ENCODE measurements at places on chromosomes 7 and 10. TPM values are rescaled to one million over a fixed set of nuclear protein-coding genes. Genes with fewer than 3 reads are reported as not detected.
A peak's percentile ranks its signal among the peaks of the same experiment; 100 is the strongest.

GRCh38 chr7:584122-584465, 64.4 kb upstream of the PDGFA start:
- DNase-seq: no peak

DNA sequence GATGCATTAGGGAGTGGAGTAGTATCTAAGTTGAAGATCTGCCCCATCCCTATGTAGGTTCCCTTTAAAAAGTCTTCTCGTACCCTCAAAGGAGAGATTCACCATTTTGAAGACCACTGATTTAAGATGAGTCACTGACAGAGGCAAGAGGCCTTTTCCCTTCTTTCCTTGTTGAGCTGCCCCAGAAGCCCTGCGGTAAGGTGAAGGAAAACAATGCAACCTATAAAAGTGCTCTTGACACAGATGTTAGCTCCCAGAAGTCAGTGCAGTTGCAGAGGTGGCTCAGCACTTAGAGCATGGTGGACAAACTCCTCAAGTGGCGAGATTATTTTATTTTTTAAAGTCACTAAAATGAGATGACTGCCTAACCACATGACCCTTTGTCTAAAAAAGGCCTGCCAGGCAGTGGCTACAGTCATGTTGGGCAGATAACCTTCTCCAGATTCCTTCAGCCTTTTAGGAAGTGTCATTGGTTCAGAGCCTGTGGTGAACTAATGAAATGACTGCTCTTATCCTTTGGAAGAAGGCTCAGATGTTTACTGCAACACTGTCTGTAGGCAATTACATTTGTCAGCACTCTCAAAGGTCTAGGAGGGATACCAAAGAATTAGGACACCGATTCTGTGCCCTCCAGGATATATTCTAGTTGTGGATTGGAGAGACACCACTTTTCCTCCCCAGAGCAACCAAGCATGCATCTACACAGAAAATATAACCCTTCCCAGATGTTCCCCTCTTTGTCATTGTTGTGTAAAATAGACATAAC, 88.7 kb downstream of the ARID5B start:
- DNase-seq: no peak

DNA sequence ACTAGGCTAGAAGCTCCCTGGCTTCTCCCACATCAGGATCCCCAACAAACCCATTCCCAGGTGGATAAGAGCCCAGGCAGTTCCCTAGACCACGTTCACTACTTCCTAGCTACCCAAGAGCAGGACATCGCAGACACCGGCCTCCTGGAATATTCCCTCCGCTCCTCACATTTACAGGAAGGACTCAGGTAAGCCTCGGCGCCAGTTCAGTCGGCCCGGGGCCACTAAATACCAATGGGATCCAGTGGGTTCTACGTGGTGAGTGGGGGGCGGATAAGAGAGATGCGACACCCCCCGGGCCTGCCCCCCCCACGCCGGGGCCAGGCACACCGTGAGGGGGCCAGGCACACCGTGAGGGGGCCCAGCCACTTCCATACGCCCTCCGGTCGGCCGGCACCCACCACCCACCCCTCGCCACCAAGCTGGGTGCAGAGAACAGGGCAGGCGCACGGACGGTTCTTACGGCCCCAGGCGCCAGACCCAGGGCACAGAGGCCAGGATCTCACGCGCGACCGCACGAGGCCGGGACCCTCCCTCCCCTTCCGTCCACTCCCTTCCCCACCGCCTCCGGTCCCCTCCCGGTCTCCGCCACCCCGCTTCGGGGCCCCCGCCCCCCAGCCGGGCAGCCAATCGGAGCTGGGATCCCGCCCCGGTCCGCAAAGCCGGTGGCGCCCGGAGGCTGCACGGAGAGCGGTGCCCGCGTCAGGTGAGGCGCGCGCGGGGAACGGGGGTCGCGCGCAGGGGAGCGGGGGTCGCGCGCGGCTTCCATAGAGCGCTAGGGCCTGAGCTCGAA, at the start of gene BLVRA:
TSS of gene BLVRA (plus strand) at position 652 of the 793 bp plus-strand sequence. CDS start 12,479 bp downstream, outside the sequence.
- peak; percentile 54 for DNase-seq

- no peak for DNase-seq
Measured at GRCh38 chr10:104170610-104171254, 48.8 kb downstream of the SFR1 start.

DNA sequence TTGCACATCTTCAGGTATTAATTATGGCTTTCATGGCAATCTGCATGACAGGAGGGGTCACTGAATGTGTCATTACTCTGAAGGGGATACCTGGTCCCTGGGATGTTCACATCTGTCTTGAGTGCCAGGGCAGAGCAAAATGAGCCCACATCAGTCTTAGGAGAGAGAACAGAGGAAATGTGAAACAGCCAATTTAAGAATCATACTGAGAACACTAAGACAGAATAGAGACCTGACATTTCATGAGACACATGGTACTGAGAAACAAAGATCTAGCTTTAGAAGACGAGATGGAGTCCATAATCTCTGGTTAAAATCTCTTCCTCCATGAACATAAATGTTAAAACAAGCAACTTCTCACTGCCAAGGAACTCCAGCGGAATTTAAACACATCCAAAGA, 34.1 kb upstream of the FZD1 start:
- no peak for DNase-seq

DNA sequence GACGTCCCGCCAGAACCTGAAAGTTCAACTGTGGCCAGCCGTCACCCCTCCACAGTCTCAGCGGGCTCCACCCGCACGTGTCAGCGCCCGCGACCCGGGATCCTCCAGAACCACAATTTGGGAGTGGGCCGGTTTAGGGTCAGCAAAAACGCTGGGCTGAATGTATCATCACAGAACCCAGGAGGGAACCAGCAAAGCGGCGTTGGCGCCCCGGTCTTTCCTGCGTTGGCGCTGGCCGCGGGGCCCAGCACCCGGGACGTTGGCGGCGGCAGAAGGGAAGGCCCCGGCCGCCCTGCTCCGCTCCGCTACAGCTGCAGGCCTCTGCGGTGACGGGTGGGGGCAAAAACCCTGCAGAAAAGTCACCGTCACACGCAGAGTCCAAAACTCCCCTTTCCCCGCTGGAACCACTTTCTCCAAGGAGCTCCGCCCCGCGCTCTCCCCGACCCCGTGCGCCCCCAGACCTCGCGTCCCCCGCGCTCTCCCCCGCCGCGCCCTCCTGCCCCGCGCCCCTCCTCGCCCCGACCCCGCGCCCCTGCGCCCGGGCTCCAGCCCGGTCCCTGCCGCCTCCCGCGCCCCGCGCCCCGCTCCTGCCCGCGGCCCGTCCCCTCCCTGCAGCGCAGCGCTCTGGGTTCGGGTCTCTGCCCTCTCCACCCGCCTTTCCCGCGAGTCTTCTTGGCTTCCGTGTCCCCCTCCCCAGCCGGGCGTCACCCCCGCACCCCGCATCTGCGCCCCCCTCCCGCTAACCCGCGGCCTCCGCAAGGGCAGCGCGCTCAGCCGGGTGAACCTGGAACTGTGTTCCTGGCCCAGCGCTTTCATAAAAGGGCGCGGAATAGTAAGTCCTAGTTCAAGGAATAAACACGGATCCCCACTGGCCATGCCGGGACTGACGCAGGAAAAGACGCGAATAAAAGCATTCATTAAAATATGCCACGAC, 24.0 kb upstream of the RNF32 start:
- no peak for DNase-seq

DNA sequence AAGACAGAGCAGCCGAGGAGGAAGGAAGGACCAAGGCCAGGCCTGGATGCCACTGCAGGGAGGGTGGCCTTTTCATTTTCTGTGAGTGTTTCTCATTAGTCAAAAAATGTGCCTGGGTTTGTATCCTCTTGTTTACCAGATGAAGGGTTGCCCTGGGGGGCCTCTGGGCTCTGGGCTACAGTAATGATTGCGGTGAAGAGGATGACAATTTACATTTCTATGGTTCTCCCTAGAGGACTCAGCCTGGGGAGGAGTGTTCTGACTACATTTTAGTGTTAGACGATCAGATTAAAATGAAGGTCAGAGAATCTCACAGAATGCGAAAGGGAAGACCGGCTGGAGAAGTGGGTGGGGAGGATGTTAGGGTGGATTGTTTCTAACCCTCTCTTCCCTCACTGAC, 108.0 kb upstream of the KMT2C start:
- no peak for DNase-seq

DNA sequence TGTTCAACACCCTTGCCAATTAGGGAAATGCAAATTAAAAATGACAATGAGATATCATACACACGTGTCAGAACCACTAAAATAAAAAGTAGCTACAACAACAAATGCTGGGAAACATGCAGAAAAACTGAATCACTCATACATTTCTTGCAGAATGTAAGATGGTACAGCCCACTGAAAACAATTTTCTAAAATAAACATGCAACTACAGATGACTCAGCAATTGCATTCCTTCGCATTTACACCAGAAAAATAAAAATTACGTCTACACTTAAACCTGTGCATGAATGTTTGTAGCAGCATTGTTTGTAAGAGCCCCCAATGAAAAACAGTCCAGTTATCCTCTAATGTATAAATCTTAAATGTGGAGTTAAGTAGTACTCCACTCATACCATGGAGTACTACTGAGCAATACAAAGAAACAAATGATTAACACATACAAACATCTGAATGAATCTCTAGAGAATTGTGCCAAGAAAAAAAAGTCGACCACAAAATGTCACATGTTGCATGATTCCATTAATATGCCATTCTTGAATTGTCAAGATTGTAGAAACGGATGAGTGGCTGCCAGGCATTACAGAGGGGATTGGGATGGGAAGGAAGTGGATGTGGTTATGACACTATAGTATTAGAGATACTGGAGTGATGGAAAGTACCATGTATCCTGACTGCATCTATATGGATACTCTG, 134.6 kb upstream of the NPSR1 start:
- no peak for DNase-seq

- no peak for DNase-seq
Measured at GRCh38 chr10:103661198-103661950, 167.9 kb downstream of the NEURL1 start.

DNA sequence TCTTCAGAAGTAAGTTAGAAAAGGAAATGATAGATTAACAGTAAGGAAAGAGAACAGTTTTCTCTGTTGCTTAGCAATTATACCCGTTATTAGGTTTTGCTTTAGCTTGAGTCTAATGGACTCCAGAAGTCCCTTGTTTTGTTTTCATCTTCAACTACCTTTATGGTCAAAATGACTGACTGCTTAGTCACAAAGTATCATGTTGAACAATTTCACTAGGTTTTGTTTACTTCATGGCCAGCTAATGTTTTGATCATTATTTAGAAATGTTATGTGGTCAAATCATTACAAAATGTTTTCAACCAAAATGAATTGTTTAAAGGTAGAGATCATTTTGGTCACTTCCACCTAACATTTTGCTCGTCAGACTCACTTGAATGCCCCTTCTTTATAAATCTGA, 1.9 kb downstream of the UBN2 start:
- DNase-seq: no peak

DNA sequence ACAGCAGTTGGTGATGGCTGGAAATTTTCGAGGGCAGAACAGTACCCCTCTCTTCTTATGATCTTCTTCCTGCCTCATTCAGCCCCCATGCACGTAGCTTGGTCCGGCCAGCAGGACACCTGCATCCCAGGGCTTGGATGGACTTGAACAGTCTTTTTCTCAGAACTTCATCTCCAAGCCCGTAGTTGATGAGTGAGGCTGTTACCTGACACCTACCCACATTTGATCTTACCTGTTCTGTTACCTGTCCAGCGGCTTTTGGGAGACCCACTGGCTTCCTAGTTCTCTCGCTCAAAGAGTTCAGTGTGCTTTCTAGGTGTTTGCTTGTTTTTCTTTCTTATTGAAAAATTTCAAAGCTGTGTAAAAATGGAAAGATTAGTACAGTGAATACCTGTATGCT, 212.2 kb downstream of the CUX1 start:
- no peak for DNase-seq

GRCh38 chr7:105196473-105196872, 182.5 kb downstream of the KMT2E start:
- no peak for DNase-seq

- no peak for DNase-seq
Measured at GRCh38 chr10:21208666-21209316, 311.7 kb upstream of the NEBL start.

DNA sequence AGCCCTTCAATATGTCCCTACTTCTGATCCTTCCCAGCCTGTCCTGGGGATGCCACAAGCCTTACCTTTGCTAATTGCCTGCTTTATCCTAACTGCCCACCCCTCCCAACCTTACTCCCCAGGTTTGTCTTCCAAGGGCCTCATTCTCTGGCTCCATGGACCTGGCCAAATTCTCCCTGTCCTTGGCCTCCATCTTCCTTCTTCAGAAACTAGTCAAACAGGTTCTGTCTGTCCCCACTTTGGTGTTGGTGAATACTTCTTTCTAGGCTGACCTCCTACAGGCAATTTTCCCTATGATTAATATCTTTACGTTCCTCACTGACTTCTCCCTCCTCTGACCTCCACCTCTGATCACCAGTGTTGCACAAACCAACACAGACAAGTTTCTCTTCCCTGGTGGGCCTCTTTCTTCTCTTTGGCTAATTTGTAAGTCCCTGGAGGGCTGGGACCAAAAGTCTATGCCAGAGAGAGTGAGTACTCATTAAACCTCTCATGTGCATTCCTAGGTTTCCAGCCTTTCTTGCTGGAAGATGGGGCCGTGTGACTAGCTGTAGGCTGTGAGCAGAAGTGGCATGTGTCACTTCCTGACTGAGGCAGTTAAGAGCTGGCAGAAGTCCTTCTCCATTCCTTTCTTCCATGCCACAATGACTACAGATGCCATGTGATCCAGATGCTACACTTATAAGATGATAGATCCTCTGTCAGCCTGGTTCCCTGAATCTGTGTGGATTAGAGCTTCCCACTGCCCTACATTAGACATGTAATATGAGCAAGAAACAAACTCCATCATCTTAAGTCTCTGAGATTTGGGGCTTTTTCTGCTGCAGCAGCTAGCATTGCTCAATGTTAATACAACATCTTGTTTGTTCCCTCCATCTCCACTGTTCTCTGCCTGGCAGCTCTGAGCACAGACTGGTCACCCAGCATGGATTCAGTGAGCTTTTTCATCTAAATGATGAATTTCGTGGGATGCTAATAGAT, 382.7 kb downstream of the RPS24 start:
- no peak for DNase-seq

- DNase-seq: peak; percentile 17
Measured at GRCh38 chr10:42986633-42987032, 90.2 kb upstream of the RET start.

Gene UCN3
- total RNA-seq: not detected
